ENCODE measurements at places on chromosomes 13 and 19.
A peak's percentile ranks its signal among the peaks of the same experiment; 100 is the strongest.

DNA sequence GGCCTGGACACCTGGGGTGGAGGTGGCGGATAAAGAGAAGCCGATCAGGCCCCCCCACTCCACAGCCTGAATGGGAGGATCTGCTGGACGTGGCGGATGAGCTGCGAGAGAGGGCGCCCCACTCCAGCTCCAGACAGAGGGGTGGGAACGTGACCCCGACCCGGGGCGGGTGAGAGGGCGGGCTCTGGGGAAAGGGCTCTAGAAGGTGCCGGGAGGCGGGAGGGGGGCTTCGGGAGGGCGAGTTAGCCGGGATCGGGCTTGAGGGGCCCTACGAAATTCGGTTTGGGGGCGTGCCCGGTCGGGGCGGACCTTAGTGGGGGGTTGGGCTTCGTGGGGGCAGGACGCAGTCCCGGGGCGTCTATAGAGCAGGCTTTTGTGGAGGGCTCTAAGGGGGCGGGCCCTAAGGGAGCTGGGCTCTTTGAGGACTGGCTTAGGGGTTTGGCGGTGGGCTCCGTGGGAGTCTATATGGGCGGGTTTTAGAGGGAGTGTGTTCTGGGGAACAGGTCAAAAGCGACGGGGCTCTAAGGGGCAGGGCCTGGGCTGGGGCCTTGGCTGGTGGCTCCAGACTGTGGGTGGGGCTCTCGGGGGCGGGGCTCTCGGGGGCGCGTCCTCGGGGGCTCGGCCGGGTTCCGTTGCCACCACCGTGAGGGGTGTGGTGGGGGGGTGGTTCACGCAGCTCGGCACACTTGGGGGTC is 4.1 kb upstream of the NANOS3 start:
- peak; percentile 94 for DNase-seq

- peak; percentile 76 for DNase-seq
These were observed 4.2 kb downstream of the LTBP4 start for GRCh38 chr19:40605216-40605971.

DNA sequence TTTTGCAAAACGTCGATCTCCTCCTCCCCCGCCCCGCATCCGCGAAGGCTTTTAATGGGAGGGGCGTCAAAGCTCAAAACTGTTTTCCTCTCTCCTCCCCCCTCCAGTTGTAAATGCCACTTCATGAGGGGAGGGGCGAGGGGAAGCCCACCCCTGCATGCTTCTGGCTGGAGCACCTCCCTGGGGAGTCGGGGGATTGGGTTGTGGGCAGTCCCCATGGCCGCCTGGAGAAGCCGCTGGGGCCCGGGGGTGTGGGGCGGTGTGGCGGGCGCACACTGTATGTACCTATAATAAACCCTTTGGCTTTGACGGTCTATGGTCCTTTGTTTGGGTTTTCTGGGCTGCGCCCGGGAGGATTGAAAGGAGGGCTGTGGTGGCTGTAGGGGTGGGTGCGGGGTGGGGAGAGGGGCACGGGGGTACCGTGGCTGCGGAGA is 505 bp upstream of the SHKBP1 start:
- no peak for DNase-seq

DNA sequence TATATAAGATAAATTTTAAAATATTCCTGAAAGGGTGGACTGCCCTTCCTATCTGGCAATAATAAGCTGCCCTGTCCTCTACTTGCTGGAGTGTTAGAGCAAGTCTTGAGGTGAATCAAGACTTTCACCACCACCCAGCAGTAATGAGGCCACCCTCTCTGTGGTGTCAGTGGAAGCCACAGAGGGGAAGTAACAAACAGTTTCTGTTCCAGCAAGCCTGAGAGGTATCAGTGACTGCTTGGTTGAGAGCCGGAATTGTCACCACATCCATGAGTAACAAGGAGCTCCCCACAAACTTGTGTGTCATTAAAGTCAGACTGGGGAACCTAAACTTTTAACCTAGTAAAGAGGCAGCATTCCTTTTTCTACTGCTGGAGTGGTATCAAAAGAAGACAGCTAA is 532.7 kb upstream of the SPRY2 start:
- DNase-seq, result peak; percentile 96

DNA sequence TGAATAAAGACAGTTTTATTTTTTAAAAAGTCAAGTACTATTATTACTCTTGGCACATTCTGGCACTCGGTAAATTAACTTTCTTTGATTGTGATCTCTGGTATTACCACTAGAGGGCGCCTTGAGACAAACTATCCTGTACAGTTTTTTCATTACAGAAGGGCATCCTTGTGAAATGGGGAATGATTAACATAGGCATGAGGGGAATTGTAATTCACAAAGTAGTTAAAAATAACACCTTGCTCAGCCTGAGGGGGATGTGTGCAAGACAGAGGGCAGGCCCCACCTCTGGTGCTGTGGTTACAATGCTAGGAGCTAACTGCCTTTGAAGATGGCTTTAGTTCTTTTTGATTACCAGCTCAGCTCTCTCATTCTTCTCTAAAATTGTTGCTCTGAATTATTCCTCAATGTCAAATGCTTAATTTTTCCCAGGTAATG is 24.2 kb upstream of the C1QTNF9B start:
- DNase-seq, result peak; percentile 46

GRCh38 chr19:40561947-40562346 is 14.7 kb upstream of the SHKBP1 start:
- DNase-seq, result peak; percentile 44

DNA sequence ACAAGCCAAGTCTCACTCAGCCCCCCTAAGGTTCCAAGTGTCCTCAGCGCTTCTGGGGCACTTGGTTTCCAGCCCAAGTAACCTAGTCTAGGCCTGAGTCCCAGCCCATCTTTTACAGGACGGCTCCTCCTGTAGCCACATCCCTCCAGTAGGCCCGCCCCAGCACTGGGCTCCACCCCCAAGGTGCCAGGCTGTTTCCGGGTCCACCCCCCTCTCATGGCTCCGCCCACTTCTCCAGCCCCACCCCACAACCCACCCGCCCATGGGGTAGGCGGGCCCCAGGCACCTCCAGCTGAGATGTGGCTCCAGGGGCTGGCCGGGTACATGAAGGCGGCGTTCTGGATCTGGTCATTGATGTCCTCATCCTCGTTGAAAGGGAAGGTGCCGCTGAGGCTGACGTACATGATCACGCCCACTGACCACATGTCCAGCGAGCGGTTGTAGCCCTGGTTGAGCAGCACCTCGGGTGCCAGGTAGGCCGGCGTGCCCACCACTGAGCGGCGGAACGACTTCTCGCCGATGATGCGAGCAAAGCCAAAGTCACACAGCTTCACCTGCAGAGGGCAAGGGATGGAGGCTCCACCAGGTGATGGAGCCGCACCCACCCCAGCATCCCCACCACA is 17.2 kb upstream of the DACT3 start:
- peak; percentile 67 for DNase-seq

DNA sequence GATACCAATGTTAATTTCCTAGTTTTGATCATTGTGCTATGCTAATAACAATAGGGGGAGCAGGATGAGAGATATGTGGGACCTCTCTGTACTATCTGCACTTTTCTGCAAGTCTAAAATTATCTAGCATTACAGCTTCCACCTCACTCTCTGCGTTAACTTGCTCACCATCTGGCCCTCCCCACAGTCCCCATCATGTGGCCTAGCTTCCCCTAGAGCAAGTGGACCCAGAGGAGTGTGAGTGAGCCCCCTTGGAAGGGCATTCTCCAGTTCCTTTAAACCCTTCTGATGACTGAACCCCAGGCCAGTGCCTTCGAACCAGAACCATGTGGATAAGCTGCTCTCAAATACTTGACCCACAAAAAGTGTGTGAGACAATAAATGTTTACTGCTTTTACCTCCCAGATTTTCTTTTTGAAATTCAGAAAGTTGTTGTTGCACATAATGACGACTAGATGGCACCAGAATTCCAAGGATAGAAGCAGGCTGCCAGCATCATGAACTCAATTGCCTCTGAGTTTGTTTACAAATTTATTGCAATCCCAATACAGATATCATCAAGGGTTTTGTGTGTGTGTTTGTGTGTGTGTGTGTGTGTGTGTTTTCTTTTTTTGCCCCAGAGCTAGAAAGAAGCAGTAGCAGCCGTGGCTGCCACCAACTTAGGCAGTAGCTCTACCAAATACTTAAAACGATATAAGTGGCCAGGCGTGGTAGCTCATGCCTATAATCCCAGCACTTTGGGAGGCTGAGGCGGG is 49.0 kb upstream of the ZNF780A start:
- DNase-seq, result peak; percentile 77

DNA sequence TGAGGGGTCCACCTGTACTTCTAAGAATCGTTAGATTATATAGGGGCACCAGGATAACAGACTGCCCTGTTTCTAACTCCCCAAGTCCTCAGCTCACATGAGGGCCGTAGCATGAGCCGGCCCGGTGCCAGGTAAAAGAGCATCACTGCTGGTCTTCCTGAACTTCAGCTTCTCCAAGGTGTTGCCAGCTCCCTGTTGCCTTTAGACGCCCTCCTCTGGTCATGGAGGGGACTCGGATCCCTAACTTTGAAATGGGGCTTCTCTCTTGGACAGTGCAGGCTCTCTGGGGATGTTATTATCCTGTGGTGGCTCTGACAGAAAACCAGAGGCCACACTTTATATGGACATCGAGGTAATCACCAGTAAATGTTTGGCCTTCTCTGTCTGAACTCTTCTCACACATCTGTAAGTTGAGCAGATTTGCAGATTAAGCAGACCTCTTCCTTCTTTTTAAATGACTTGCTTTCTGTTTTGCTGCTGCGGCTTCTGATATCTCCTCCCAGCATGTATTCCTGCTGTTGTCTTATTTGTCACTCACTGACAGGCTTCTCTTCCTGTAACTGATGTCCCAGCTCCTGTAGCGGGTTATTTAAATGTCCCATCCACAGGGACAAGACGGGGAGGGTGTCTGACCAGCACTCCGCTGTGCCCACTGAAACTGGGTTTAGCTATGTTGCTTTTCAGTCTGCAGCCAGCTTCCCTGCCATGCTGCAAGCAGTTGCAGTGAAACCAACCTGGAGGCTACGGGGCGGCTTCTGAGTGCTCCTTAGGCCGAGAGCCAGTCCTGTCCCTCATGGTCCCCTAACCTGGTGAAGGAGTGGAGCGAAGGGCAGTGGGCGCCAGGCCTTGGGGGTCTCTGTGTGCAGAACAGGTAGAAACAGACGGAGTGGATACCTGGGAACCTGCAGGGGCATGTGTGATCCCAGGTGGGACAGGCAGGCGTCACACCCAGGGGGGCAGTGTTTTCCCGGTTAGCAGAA is 39.2 kb downstream of the TSSK6 start:
- DNase-seq, result peak; percentile 82

DNA sequence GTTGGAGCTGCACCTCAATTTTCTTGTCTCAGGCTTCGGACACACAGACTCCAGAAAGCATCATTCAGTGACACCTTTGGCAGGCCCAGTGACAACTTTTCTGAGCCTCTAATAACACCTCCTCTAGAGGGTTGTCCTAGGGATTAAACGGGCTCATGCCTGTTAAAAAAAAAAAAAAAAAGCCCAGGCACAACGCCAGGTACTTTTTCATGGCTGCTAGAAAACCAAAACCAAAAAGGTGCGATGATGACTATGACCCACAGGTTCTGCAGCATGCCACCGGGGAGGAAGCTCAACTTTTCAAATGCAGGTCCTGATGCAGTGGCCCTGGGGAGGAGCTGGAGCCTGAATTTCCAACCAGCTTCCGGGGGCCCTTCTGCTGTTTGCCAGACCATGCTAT is 184.2 kb downstream of the ABCC4 start:
- no peak for DNase-seq

GRCh38 chr13:97491452-97491851 is 57.5 kb downstream of the RAP2A start:
- no peak for DNase-seq

DNA sequence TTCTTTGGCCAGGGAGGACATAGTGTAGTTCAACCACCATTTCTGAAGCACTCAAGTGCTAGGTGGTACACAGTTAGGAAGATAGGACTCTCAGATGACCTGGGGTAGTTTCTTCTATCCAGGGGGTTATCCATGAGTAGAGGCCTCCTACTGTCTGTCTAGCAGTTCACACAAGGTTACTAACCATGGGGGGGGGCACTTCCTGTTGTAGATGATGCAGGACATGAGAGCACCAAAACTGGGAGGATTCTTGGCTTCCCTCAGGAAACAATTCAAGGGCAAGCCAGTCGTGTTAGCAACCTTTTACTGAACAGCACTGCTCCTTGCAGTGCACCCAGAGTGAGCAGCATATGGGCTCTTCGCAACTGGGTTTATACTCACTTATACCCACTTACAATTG is 8.9 kb upstream of the TPP2 start:
- no peak for DNase-seq

Measured in common myeloid progenitor, CD34-positive (primary cell).